ENCODE measurements at places on chromosomes 7 and 10. TPM values are rescaled to one million over a fixed set of nuclear protein-coding genes. Genes with fewer than 3 reads are reported as not detected.

The CCDC146 gene
- 27.0 TPM for total RNA-seq

The CPXM2 gene
- 27.7 TPM for total RNA-seq

The TMEM176A gene
- total RNA-seq, result 15.6 TPM

The DPP6 gene
- 12.1 TPM for total RNA-seq

The VIPR2 gene
- total RNA-seq, result 13.5 TPM

The WNT8B gene
- total RNA-seq, result 0.16 TPM

The NANOS1 gene
- total RNA-seq, result 10.8 TPM

The CYP2W1 gene
- total RNA-seq, result 14.5 TPM

The FBXL13 gene
- total RNA-seq, result 10.0 TPM

The CRHR2 gene
- 0.60 TPM for total RNA-seq

The CYP3A4 gene
- not detected for total RNA-seq

The APBB1IP gene
- total RNA-seq, result 2.9 TPM

Measured in camera-type eye (tissue), 1 donor.